T-cell (primary cell): ENCODE measurements at places on chromosomes 4 and X. TPM values are rescaled to one million over a fixed set of nuclear protein-coding genes. Genes with fewer than 3 reads are reported as not detected.

DNA sequence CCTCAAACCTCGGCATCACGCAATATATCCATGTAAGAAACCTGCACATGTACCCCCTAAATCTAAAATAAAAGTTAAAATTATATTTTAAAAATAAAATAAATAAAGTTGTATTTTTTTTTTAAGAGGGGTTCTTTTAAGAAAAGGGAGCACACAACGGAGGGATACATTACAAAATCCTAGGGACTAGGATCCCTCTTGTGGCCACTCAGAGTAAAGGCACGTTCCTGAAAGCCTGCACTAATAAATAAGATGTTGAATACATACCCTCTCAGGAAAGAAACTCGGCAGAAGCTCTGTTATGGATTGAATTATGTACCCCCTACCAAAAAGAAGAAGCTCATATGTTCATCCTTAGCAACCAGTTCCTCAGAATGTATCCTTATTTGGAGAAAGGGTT is 50.9 kb upstream of the PRDX4 start:
- H3K4me3 ChIP-seq = no peak overlapping the region
- H3K4me1 ChIP-seq = no peaks in the 10 kb centered on the region
- no peak overlapping the region for H3K27ac ChIP-seq
- H3K36me3 ChIP-seq = no peaks in the 10 kb centered on the region
- no peak for DNase-seq

GRCh38 chr4:139030614-139031235 is 15.1 kb downstream of the NOCT start:
- H3K36me3 ChIP-seq = no peaks in the 10 kb centered on the region
- no peak overlapping the region for H3K27ac ChIP-seq
- peaks cover 2% of the 10 kb centered on the region for H3K4me1 ChIP-seq
- peak; percentile 48 for DNase-seq
- H3K27me3 ChIP-seq = no peaks in the 10 kb centered on the region
- no peak overlapping the region for H3K4me3 ChIP-seq

The FAM149A gene
- total RNA-seq = 1.8 TPM

GRCh38 chr4:174826660-174827059 is 2.4 kb downstream of the GLRA3 start:
- H3K27me3 ChIP-seq = no peaks in the 10 kb centered on the region
- H3K36me3 ChIP-seq = no peaks in the 10 kb centered on the region
- no peak for DNase-seq

DNA sequence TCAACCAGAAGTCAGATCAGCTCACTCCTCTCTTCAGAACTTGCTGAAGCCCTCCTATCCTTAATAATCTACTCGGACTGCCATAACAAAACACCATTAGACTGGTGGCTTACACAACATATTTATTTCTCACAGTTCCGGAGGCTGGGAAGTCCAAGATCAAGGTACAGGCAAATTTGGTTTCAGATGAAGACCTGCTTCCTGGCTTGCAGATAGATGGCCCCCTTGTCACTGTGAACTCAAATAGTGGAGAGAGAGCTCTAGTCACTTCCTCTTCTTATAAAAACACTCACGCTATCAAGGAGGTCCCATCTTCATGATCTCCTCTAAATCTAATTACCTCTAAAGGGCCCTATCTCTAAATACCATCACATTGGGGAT is 125.1 kb downstream of the CAMK2D start:
- H3K4me3 ChIP-seq = no peak overlapping the region
- no peaks in the 10 kb centered on the region for H3K27me3 ChIP-seq
- H3K36me3 ChIP-seq = no peaks in the 10 kb centered on the region
- H3K4me1 ChIP-seq = peaks cover 7% of the 10 kb centered on the region

The HERC6 gene
- 19.7 TPM for total RNA-seq

- no peak for DNase-seq
- H3K4me3 ChIP-seq = no peak overlapping the region
- H3K27ac ChIP-seq = no peak overlapping the region
- H3K27me3 ChIP-seq = peaks cover 3% of the 10 kb centered on the region
- H3K36me3 ChIP-seq = no peaks in the 10 kb centered on the region
Measured at GRCh38 chr4:183264614-183265013, 55.5 kb downstream of the CLDN22 start.

DNA sequence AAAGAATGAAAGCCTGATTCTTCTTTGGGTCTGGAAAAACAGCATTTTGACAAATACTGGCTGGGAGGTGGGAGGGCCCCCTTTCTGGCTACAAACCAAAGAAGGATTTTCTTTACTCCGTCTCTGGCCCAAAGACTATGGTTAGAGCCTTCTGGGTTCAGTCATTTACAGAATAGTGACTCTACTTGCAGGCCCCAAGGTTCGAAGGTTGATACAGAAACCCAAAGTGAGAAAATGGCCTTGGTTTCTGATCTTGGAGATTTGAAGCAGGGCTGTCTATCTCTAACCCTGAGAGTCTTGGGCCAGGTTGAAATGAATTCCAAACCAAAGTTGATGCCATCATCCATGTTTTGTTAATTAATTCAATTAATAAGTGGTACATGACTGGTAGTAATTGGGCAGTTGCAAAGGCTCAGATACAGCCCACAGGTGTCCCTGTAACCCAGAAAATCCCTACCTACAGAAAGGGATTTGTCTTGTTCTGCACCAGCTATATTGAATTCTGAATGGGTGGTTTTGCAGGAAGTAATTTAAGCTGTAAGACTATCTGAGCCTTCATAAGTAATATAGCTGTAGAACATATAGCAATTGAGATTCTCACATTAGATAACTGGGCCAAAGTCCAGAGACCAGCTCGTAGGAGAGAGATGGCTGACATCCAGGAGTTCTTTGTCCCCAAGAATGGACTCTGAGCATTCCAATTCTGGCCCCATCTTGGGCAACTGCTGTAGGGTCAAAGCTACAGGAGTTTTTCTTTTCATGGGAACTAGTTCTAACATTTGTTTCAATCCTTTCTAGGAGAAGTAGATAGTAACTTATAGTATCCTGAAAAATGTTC is 34.5 kb downstream of the CHRNA9 start:
- H3K4me1 ChIP-seq = no peaks in the 10 kb centered on the region
- H3K36me3 ChIP-seq = no peaks in the 10 kb centered on the region
- DNase-seq = no peak
- H3K4me3 ChIP-seq = no peak overlapping the region
- H3K27ac ChIP-seq = no peak overlapping the region
- no peaks in the 10 kb centered on the region for H3K27me3 ChIP-seq

The NONO gene
- 326 TPM for total RNA-seq

DNA sequence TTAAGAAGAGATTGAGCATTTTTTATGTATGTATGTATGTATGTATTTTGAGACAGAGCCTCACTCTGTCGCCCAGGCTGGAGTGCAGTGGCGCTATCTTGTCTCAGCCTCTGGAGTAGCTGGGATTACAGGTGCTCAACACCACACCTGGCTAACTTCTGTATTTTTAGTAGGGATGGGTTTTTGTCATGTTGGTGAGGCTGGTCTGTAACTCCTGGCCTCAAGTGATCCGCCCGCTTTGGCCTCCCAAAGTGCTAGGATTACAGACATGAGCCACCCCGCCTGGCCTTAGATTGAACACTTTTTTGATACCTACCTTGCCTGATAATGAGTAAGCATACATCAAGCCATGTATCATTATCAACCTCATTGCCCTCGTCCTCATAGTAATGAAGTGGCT is 2.7 kb downstream of the N4BP2 start:
- H3K36me3 ChIP-seq = no peaks in the 10 kb centered on the region
- no peak for DNase-seq
- H3K27me3 ChIP-seq = no peaks in the 10 kb centered on the region
- H3K27ac ChIP-seq = no peak overlapping the region

DNA sequence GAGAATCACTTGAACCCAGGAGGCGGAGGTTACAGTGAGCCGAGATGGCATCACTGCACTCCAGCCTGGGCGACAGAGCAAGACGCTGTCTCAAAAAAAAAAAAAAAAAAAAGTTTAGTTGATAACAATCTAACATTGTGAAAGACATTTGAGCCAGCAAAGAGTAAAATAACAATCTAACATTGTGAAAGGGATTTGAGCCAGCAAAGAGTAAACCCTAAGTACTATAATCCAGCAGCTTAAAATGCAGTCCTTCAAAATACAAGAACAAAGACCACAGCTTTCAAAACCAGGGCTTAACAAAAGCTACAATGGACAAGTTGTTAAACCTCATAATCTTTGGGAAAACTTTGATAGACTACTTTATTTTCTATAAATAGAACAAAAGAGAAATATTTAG is 16.9 kb downstream of the MFAP3L start:
- no peak overlapping the region for H3K4me3 ChIP-seq
- H3K36me3 ChIP-seq = no peaks in the 10 kb centered on the region
- H3K27me3 ChIP-seq = no peaks in the 10 kb centered on the region
- no peaks in the 10 kb centered on the region for H3K4me1 ChIP-seq

- H3K36me3 ChIP-seq = no peaks in the 10 kb centered on the region
- no peak for DNase-seq
- no peak overlapping the region for H3K4me3 ChIP-seq
- H3K27ac ChIP-seq = no peak overlapping the region
- H3K27me3 ChIP-seq = no peaks in the 10 kb centered on the region
- H3K4me1 ChIP-seq = peaks cover 16% of the 10 kb centered on the region
Measured at GRCh38 chr4:140246216-140246615, 92.2 kb upstream of the MAML3 start.

The BST1 gene
- 0.28 TPM for total RNA-seq

DNA sequence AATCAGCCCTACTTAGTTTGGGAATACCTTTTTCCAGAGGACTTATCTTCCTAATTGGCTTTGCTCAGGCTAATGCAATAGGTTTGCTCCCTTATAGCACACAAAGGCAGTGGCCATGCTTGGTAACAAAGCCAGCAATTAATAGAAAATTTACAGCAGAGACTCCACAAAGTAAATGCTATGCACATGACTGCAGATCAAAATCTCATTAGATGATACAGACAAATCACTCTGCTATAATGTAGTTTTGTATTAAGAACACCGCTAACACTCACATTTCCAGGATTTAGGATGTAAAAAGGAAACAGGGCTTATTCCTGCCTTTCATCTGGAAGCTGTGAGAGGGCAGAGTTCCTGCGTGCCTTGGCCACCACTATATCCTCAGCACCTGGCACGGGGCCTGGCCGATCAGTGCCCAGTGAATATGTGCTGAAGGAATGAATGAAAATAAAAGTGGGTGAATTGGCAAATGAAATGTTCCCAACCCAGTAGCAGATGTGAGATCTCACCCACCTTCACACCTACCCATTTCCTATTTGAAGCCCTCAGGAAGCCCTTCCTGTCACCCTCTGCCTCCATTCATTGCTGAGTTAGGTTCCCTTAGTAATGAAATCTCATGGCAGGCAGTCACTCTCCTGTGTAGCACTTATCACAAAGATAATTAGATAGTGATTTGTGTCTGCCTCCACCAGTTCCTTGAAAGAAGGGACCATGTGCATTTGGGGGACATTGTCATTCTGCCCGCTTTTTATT is 5.1 kb downstream of the SEPTIN6 start:
- H3K36me3 ChIP-seq = no peaks in the 10 kb centered on the region
- DNase-seq = no peak
- peaks cover 69% of the 10 kb centered on the region for H3K4me1 ChIP-seq
- no peaks in the 10 kb centered on the region for H3K27me3 ChIP-seq

DNA sequence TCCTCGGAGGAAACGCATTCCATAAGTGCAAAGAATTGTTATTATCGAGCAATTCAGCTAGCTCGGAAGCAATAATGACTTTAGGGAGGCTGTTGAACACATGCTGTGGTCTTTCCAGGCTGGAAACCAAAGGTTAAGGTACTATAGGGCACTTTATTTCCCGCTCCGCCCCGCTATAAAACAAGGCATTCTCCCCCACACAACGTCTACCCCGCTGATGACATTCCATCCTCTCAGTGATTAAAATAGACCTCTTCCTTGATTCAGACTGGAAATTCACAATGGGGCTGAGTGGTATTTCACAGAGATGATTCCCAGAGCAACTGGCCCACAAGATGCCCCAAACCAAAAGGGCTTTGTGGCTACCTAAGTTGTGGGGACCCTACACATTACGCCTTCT is 196.4 kb downstream of the STIM2 start:
- no peak overlapping the region for H3K4me3 ChIP-seq
- H3K36me3 ChIP-seq = no peaks in the 10 kb centered on the region
- no peak for DNase-seq

GRCh38 chr4:131339137-131339536 is 1810.0 kb upstream of the PCDH10 start:
- no peaks in the 10 kb centered on the region for H3K27me3 ChIP-seq
- no peaks in the 10 kb centered on the region for H3K4me1 ChIP-seq
- H3K4me3 ChIP-seq = no peak overlapping the region

The MGARP gene
- 0.38 TPM for total RNA-seq

The UXT gene
- total RNA-seq = 178 TPM

GRCh38 chrX:134191281-134191680 is 45.7 kb upstream of the CCDC160 start:
- H3K4me3 ChIP-seq = no peak overlapping the region
- H3K27me3 ChIP-seq = no peaks in the 10 kb centered on the region
- peaks cover 18% of the 10 kb centered on the region for H3K4me1 ChIP-seq
- no peaks in the 10 kb centered on the region for H3K36me3 ChIP-seq
- no peak for DNase-seq

The TMEM150C gene
- not detected for total RNA-seq

The AREG gene
- 27.1 TPM for total RNA-seq

The CXCL11 gene
- not detected for total RNA-seq

The ODAPH gene
- total RNA-seq = not detected

GRCh38 chr4:142701017-142701416 is 145.1 kb downstream of the INPP4B start:
- no peak overlapping the region for H3K4me3 ChIP-seq
- DNase-seq = no peak
- peak overlapping the region; percentile 73 for H3K27ac ChIP-seq
- peaks cover 70% of the 10 kb centered on the region for H3K4me1 ChIP-seq
- no peaks in the 10 kb centered on the region for H3K27me3 ChIP-seq

GRCh38 chr4:112633477-112634235 is 3.1 kb downstream of the ZGRF1 start:
- DNase-seq = no peak
- peaks cover 15% of the 10 kb centered on the region for H3K4me1 ChIP-seq
- no peak overlapping the region for H3K27ac ChIP-seq
- no peak overlapping the region for H3K4me3 ChIP-seq

GRCh38 chr4:181819946-181820345 is 423.3 kb upstream of the TENM3 start:
- no peaks in the 10 kb centered on the region for H3K27me3 ChIP-seq
- no peak overlapping the region for H3K27ac ChIP-seq
- no peaks in the 10 kb centered on the region for H3K4me1 ChIP-seq

The AMBN gene
- not detected for total RNA-seq

The GYG2 gene
- not detected for total RNA-seq

The CT45A1 gene
- total RNA-seq = not detected

DNA sequence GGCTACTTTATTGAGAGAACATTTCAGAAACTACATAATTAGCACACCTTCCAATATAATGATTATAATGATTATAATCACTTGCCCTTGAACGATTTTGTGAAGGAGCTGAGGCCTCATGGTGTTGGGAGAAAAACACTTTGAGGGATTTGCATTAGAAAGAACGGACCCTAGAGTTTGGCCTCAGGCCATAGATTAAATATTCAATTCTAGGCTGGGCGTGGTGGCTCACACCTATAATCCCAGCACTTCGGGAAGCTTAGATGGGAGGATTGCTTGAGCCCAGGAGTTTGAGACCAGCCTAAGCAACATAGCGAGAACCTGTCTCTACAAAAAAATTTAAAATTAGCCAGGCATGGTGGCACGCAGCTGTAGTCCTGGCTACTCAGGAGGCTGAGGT is 12.9 kb upstream of the PRKG2 start:
- no peaks in the 10 kb centered on the region for H3K36me3 ChIP-seq
- no peak overlapping the region for H3K27ac ChIP-seq
- H3K4me3 ChIP-seq = no peak overlapping the region
- no peaks in the 10 kb centered on the region for H3K27me3 ChIP-seq
- H3K4me1 ChIP-seq = no peaks in the 10 kb centered on the region

- H3K36me3 ChIP-seq = no peaks in the 10 kb centered on the region
- H3K4me1 ChIP-seq = no peaks in the 10 kb centered on the region
- no peak overlapping the region for H3K27ac ChIP-seq
- H3K4me3 ChIP-seq = no peak overlapping the region
- no peaks in the 10 kb centered on the region for H3K27me3 ChIP-seq
Measured at GRCh38 chr4:155011163-155011780, 197.2 kb upstream of the NPY2R start.
